Caki2 (cell line): ENCODE measurements at places on chromosomes 3 and 15.

GRCh38 chr15:68668926-68669600 lies 90.3 kb downstream of the CORO2B start:
- DNase-seq: no peak

DNA sequence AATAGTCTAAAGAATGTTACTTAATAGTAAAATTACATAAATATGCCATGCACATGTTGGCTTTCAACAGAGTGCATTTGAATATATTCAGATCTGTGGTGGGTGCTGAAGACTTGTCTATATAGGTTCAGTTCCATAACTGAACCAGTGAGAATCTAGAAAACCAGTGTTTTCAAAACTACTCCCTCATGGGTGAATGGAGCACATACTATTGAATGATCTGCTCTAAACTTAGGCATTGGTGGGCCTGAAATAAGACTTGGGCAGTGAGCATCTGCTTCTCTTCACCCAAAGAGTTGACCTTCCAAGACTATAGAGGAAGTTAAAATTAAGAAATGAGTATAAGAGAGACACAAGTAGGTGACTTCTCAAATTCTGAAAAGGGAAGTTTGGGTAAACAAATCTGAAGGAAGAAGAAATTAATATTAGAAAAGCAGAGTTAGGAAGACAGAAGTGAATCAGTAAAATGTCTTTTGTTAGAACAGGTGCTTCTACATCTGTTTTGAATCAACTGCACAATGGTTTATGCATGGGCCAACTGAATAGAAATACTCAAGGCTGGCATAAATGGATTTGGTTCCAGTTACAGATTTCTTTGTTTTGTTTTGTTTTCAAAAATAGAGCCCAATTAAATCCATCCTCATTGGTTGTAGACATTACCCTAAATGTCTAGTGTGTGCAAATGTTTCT lies 19.3 kb downstream of the ALCAM start:
- no peak for DNase-seq

- no peak for DNase-seq
These were observed 12.8 kb downstream of the KBTBD13 start for GRCh38 chr15:65089206-65089824.

GRCh38 chr3:172333042-172333377 lies 115.2 kb downstream of the GHSR start:
- DNase-seq: no peak

GRCh38 chr3:61929617-61930016 lies 368.2 kb downstream of the PTPRG start:
- DNase-seq: no peak

DNA sequence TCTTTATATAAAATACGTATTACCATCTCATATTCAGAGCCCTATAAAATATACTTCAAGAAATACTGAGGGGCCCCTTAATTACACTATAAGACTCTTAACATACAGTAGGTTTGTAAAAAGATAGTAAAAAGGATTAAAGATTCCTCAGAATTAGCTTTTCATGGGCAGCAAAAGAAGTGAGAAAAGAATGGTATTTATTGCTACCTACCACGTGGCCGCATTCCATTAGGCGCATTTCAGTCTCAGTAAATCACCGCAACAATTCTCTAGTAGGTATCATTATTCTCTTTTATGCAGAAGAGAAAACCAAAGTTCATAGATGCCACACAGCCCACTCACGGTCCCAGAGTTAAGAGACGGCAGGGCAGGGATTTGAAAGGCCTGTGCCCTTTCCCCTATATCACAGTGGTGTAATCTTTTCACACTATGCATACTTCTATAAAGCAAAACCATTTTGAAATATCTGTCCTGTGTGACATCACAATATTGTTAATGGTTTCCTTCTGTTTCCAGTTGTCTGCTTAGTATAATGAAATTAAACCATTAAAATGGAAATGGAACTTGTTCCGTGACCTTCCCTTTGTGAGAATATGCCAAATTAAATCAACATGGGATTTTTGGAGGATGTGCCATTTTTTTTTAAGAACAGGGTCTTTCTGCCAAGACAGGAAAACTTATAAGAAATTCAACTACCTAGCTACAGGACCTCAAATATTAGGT lies 1072.2 kb downstream of the FHIT start:
- no peak for DNase-seq

DNA sequence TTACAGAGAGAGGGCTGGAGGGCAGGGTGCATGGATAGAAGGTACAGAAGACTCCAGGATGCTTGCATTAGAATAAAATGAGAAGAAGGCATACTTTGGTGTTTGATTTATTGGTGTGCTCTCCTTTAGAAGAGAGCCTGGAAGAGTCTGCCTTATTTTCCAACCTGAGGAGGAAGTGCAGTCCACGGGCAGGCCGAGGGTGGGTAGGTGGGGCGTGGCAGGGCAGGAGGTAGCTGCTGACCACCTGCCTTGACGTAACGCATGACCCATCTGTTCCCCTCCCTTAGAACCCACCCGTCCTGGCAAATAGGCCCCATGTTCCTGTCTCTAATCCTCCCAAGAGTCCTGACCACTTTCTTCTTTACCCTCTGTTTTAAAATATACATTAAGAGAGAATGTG lies 222.3 kb upstream of the LYSMD4 start:
- DNase-seq: no peak

- no peak for DNase-seq
These were observed 125.6 kb upstream of the RASGRP1 start for GRCh38 chr15:38690216-38690615.

- DNase-seq: no peak
These were observed 129.2 kb upstream of the COL8A1 start for GRCh38 chr3:99509224-99509623.

- DNase-seq: no peak
These were observed 46.4 kb upstream of the MBNL1 start for GRCh38 chr3:152222327-152222726.

GRCh38 chr15:43329217-43329959 lies 985 bp downstream of the LCMT2 start:
- DNase-seq: no peak

DNA sequence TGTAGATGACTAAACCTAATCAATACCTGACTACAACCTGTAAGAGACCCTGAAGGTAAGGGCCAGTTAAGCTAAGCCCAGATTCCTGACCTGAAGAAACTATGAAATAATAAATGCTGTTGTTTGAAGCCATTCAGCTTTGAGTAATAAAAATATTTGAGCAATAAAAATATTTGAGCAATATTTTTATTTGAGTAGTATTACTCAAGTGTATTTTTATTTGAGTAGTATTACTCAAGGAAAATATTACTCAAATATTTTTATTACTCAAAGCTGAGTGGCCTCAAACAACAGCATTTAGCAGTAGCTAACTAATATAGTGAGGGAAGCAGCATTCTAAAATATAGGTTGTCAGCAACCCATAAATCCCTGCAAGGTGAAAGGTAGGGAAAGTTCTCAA lies 143.8 kb upstream of the RARB start:
- DNase-seq: no peak

DNA sequence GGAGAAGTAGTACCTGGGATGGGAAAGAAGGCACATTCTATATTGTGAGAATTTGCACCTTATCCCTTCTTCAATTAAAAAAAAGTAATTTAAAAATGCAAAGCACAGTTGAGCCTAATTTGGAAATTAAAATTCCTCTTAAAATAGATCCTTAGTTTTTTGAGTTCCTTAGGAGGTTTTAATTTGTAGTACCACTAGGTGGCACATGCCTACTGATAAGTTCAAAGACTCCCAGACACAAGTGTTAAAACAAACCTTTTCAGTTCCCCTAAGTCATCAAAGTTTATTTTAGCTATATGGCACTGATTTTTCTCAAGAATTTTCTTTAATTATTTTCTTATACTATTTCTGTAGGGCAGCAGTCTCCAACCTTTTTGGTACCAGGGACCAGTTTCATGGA lies 127.6 kb upstream of the AZI2 start:
- peak; percentile 5 for DNase-seq
